HL-60 (cell line): ENCODE measurements at places on chromosomes 12 and 14.

GRCh38 chr12:109269428-109269827 lies 39.7 kb downstream of the FOXN4 start:
- no peak for DNase-seq

DNA sequence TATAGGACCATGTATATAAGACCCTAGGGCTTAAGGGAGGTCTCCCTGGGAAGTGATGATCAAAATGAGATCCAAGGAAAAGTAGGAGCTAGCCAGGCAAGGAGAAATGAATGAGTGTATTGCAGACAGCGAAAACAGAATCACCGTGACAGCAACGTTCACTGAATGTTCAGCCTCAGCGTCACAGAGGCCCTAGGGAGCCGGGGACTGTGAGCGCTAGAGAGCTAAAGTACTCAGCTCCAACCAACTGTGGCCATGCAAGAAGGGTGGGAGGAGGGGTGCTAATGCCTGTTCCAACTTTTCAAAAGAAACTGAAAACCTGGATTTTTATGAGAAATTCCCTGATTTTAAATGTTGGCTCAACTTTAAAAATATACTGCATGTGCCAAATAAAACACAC lies 105.5 kb upstream of the CCND2 start:
- no peak for DNase-seq

- DNase-seq, result no peak
Observed at GRCh38 chr14:75572104-75572503, 6.3 kb upstream of the FLVCR2 start.

DNA sequence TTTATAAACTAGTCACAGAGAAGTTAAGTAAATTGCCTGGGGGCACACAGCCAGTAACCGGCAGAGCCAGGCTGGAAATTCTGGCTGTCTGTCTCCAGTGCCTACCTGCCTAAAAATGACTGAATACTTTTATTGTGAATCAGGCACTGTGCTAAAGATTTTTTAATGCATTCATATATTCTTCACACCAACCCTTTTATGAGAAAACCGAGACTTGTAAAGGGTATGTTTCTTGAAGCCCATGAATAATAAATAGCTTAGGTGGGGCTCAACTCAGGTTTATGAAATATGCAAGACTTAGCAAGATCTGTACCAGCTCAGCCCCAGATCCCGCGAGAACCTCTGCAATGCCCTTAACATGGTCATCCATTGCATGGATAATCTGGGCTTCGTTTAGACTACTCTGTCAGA lies 60.8 kb downstream of the TMCC3 start:
- DNase-seq, result no peak

- DNase-seq, result no peak
Observed at GRCh38 chr14:102779084-102779462, 1.8 kb downstream of the TRAF3 start.

DNA sequence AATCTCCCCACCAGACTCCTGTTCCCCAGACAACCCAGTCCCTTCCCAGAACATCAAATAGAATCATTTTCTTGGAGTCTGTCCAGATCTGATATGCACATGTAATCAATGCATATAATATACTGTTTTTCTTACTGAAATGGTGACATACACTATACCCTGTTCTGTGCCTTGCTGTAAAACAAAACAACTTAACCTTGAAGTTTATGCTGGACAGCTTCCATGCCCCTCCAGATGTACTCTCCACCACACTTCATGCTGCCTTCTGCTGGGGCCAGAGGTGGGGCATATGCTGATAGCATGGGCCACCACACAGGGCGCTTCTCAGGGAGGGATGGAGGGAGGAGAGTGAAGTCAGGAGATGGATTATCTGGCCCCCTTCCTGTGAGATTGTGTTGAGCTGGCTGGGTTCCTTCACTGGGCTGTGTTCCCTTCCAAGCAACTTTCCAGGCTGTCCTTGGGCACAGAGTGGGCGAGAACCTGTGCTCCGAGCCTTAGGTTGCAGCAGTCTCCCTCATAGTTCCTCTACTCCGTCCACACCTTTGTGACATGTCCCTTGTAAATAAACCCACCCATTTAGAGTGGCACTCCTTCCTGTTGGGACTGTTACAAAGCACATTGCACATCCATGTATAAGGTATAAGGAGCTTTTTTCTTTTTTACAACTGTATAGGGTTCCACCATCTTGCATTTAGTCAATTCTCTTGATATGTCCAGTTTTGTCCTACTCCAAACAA lies 77.6 kb upstream of the RIC8B start:
- no peak for DNase-seq

- no peak for DNase-seq
Observed at GRCh38 chr12:96077081-96077480, 41.7 kb upstream of the LTA4H start.

DNA sequence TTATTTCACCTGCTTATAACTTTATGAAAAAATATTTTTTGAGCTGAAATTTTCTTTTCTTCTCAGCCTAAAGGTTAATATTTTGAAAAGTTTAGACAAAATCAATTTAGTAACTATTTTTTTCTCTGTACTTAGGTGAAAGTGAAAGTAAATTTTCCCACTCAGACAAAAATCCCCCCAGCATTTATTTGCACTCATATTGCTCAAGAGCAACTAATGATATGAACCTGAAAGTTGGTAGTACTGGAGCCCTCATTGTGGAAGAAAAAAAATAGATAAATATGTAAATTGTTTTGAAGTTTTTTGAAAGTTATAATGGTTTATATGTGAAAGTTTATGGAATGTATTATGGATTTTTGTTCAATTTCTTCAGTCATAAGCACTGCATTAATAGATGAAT lies 1005.9 kb upstream of the ATXN7L3B start:
- no peak for DNase-seq

GRCh38 chr12:66742508-66743367 lies 63.9 kb upstream of the GRIP1 start:
- no peak for DNase-seq

- DNase-seq, result no peak
Observed at GRCh38 chr14:99878563-99878962, 85.3 kb downstream of the EML1 start.

- no peak for DNase-seq
Observed at GRCh38 chr12:115404761-115405470, 720.9 kb upstream of the TBX3 start.

DNA sequence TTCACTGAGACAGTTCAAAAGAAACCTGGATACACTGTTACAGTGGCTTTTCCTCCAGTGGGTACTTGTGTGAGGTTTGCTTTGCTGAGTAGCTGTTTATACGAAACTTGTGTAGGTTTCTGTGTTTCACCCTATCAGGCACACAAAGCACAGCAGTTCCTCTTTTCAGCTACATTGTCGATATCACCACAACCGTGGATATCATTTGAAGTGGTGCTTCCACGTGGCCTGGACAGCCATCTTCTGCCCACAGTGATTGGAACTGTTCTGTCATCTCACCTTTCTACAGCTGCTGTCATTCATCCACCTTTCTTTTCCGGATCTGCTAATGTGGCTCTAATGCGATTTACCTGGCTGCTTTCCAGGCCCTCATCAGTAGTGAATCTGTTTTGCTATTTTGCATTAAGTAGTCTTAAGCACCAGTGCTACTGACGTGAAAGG lies 368.8 kb downstream of the SYT1 start:
- no peak for DNase-seq

- DNase-seq, result no peak
Observed at GRCh38 chr12:71442567-71442931, 3.0 kb downstream of the LGR5 start.

GRCh38 chr12:94261119-94261518 lies 112.7 kb downstream of the PLXNC1 start:
- no peak for DNase-seq

- no peak for DNase-seq
Observed at GRCh38 chr12:124236625-124237031, 58.3 kb upstream of the RFLNA start.

DNA sequence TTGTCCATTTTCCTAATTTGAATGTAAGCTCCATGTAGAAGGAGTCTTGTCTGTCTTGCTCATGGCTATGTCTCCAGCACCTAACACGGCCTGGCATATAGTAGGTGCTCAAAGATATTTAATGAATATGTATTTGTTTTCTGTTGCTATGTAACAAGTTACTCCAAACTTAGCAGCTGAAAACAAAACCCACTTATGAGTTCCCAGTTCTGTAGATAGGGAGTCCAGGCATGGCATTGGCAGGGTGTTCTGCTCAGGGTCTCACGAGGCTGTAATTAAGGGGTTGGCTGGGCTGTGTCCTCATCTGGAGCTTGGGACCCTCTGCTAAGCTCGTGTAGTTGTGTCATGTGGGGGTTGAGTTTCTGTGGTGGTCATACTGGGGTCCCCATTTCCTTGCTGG lies 106.0 kb downstream of the AACS start:
- DNase-seq, result no peak

- no peak for DNase-seq
Observed at GRCh38 chr12:70663838-70664237, 26.6 kb upstream of the PTPRB start.

GRCh38 chr12:56120158-56120846 lies 2.2 kb downstream of the ZC3H10 start:
- no peak for DNase-seq

GRCh38 chr12:6266541-6266966 lies 43.9 kb upstream of the PLEKHG6 start:
- no peak for DNase-seq

DNA sequence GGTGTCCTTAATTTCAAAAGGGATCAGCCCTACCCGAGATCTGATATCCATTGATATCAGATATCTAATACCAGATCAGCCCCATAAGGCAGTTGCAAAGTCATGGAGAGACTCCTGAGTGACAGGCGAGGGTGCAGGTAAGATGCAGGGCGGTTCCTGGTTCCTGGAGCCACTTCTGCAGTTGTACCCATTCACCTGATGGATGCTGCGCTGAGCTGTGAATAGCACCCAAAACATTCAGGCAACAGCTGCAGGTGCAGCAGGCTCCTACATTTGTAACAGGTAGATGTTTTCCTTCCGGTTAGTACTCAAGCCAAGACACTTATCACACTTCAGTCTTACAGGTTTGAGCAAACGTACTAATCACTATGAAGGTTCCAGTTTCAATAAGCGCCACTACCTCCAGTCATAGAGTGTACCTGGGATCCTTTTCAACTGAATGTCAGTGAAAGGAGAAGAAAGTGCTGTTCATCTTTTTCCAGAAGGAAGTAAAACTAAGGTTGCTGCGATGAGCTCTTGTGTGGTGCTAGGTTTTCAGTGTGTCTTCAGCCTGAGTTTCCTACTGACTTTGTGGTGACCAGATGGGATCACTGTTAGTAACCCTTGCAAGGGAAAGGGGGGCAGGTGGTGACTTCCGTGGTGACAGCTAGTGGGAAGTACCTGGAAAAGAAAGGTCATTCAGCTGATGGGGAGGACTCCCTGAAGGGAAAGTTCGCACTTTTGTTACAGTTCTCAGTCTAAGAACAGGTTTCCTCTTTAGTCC lies 1.9 kb downstream of the ATP6V0A2 start:
- no peak for DNase-seq

GRCh38 chr12:107661830-107662229 lies 23.8 kb upstream of the PWP1 start:
- DNase-seq, result no peak

DNA sequence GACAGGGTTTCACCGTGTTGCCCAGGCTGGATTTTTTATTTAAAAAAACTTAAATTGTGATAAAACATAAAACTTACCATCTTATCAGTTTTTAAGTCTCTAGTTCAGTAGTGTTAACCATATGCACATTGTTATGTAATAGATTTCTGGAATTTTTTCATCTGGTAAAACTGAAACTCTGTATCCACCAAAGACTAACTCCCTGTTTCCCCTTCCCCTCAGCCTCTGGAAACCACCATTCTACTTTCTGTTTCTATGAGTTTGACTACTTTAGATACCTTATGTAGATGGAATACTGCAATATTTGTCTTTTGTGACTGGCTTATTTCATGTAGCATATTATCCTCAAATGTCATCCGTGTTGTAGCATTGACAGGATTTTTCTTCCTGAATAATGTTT lies 12.8 kb upstream of the PLEKHG3 start:
- no peak for DNase-seq

DNA sequence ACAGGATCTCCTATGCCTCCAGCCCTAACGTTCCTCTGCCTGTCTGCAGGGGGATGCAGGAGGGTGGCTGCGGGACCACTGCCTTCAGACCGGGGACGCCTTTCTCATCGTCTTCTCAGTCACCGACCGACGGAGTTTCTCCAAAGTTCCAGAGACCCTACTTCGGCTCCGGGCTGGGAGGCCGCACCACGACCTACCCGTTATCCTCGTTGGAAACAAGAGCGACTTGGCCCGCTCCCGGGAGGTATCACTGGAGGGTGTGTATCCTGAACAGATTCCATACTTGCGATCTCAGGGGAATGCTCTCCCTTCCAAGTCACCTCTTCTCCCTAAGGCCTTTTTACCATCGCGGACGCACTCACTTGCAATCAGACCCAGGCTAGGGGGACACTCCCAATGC lies 3.0 kb downstream of the REM2 start:
- no peak for DNase-seq

GRCh38 chr14:72686101-72686500 lies 207.8 kb downstream of the DPF3 start:
- no peak for DNase-seq

DNA sequence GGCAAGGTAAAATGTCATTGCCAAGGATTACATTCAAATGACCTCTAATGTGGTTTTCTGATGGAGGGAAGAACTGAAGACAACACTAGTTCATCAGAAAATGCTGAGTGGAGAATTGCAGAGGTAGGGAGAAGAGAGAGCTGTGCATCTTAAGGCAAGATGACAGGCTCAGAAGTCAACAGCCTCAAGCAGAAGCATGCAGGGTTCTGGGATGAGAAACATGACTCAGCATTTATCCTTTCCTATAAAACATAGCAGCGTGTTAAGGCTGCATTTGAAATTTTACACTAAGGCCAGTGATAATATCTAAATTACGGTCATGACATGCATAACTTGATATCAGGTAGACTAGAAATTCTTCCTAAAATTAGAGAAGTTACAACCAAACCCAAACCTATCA lies 53.7 kb upstream of the DYRK2 start:
- DNase-seq, result no peak

- no peak for DNase-seq
Observed at GRCh38 chr12:42730291-42730690, 140.7 kb upstream of the PRICKLE1 start.

GRCh38 chr14:83873669-83874068 lies 1656.3 kb upstream of the FLRT2 start:
- no peak for DNase-seq

- DNase-seq, result no peak
Observed at GRCh38 chr12:122022393-122023338, 982 bp downstream of the BCL7A start.
